ENCODE measurements at places on chromosomes 16 and 17. TPM values are rescaled to one million over a fixed set of nuclear protein-coding genes. Genes with fewer than 3 reads are reported as not detected.

The TBC1D26 gene
- 0.18 TPM for total RNA-seq

The ASPHD1 gene
- 12.5 TPM for total RNA-seq

The SIAH1 gene
- total RNA-seq: 37.4 TPM

The C17orf67 gene
- total RNA-seq: 0.78 TPM

The OTOP2 gene
- total RNA-seq: not detected

The MYL4 gene
- total RNA-seq: 0.23 TPM

Data from smooth muscle cell of the umbilical artery (primary cell).